ENCODE measurements at places on chromosomes 5 and 9.
A peak's percentile ranks its signal among the peaks of the same experiment; 100 is the strongest.

GRCh38 chr9:9598723-9599122 is 1014.1 kb downstream of the PTPRD start:
- no peak for DNase-seq

DNA sequence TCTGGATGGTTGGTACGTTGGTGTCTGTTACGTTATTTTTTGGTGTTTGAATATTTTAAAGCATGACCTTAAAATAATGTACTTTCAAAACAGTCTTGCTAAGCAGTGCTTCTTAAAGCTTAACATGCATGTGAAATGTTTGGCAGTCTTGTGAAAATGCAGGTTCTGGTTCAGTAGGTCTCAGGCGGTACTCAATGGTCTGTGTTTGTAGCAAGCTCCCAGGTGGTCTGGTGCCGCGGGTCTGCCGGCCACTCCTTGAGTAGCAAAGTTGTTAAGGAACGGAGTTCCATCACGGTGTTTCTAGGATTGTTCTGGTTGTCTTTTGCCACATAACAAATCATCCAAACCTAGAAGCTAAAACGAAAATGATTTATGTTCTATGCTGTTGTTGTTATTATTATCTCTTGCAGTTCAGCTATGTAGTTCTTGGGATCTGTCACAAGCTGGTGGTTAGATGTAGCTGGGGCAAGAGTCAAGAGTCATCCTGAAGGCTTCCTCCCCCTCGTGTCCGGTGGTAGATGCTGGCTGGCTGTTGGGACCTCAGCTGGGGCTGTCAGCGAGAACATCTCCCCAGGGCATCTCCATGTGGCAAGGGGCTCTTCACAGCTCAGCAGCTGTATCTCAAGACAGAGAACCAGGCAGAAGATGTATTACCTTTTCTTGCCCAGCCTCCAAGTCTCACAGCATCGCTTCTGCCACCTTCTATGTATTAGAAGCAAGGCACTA is 186.8 kb downstream of the PALM2AKAP2 start:
- no peak for DNase-seq

DNA sequence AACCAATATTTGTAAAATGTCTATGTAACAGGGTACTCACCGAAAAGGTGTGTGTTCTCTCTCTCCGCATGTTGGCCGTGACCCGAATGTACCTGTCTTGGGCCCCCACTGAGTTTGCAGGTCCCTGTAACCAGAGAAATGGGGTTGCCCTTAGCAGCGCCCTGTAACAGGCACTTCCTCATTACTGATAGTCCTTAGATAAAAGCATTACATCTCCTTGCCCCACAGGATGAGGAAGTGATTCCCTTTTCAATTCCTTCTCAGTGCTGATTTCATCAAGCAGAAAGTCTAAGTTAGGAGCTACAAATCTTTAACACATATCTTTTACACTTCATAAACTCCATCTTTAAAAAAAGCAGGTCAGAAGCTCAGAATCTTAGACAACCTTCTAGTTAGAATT is 15.2 kb upstream of the HMHB1 start:
- DNase-seq, result no peak

DNA sequence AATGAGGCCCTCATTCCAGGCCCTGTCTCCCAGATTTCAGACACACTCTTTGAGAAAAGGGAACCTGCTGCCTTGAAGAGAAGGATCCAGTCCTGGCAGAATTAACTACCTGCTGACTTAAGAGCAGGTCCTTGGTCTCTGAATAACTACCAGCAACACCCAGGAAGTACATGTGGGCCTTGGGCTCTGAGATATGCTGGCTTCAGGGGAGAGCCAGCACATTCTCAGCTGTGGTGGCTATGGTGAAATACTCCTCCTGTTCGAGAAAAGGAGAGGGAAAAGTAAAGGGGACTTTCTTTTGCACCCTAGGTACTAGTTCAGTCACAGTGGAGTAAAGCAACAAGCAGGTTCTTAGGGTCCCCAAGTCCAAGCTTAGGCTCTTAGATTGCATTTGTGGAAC is 120.0 kb downstream of the HMHB1 start:
- DNase-seq, result no peak

- no peak for DNase-seq
Observed at GRCh38 chr5:30453168-30453567, 740.3 kb upstream of the CDH6 start.

GRCh38 chr9:86308687-86309086 is 26.3 kb upstream of the ISCA1 start:
- DNase-seq, result no peak

DNA sequence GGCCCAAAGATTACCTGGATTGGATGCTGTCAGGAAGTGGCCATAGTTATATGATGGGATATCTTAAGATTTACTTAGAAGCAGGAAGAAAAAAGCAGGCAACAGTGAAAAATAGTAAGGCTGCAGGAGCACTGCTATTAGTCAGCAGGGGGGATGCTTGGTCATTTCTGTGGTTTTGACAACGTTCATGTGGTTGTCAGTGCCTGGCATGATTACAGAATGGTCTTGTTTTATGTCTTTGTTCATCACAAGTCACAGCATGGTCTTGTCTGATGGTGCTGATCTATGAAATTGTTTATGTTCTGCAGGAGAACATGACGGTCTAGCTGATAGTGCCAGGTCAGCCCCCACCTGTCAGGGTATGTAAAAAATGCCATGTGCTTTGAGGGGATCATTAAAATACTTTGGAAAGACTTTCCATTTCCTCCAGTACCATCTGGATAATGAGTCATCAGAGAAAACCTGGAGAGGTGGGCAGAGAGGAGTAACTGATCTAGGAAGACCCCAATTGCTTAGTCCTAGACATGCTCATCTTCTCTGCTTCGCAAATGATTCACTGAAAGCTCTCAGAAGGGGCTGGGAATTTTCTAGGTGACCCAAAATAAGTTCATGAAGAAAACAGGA is 48.5 kb downstream of the PLGRKT start:
- DNase-seq, result peak; percentile 35

- no peak for DNase-seq
Observed at GRCh38 chr5:39520232-39520572, 95.4 kb upstream of the DAB2 start.

DNA sequence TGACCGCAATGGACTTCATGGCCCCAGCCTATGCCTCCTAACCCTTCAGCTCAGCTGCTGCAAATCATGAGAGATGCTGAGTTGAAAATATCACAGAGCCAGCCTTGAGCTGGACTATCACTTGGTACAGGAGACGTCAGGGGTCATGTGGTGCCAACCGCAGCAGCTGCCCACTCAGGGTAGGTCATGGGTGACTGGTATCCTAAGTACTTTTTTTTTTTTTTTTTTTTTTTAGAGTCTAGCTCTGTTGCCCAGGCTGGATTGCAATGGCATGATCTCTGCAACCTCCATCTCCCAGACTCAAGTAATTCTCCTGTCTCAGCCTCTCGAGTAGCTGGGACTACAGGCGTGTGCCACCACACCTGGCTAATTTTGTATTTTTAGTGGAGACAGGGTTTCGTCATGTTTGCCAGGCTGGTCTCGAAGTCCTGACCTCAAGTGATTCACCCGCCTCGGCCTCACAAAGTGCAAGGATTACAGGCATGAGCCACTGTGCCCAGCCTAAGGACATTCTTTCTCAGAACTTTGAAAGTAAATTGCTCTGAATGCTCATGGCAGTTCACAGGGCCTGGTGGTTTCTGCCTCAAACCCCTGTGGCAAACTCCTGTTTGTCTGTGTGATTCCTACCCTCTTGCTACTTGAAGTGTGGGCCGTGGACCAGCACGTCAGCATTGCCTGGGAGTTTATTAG is 21.3 kb downstream of the WWC1 start:
- no peak for DNase-seq

DNA sequence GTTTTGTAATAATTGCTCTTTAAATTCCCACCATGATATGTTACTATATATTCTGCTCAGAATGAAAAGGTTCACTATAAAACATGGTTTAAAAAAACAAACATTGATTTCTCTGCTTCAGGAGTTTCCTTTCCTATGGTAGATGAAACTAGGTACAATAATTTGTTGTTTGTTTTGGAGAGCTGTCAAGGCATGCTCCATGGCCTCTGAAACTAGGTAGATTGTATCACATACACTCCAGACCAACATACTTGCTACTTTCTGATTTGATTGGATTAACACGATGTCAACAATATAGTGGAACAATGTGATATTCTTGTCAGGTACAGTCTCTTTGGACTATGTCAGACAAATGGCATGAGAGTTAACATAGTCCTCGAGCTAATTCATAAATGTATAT is 452.7 kb upstream of the CDH9 start:
- no peak for DNase-seq

- DNase-seq, result no peak
Observed at GRCh38 chr5:135600971-135601381, 22.2 kb upstream of the CXCL14 start.

- DNase-seq, result no peak
Observed at GRCh38 chr9:126131066-126132010, 195.3 kb upstream of the MVB12B start.

DNA sequence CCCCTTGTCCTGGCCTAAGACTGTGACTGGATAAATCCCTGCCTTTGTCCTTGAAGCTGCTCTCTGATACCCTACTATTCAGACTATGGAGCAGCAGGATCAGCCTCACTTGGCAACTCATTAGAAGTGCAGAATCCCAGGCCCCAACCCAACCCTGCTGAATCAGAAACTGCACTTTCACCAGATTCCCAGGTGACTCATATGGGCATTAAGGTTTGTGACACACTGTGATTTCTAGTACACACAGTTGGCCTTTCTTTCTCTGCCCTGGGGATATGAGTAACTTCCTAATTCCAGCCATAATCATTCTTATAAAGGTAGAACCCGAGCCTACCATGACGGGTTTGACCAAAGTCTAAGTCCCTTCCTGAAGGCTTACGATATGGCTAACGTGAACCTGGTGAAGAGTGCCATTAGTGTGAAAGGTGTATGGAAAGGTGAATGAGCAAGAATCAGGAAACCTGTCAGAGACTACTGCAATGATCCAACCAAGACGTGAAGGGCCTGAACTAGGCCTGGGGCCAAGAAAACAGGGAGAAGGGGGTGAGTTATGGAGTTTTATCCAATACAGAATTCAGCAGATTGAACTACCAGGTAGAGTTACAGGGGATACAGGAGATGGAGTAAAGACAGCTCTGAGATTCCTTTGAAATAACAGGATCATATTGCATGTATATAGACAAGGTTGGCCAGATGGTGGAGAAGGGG is 533.0 kb downstream of the BNC2 start:
- no peak for DNase-seq

DNA sequence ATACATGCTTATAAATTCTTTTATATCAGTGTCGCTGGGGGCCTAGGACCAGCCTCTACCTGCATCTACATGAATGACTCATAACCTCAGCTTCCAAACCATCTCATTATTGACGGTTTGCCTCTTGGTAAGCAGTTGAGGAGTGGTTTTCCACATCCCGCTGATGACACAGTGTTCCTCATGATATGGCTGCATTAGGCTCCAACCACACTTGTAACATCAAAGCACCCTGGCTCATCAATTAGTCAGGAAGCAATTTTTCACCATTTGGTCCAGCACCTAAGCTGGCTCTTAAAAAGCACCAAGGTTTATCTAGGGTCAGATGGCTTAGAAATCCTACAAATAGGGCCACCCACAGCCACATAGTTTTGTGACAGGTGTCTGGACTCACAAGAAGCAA is 402.4 kb downstream of the ARHGEF28 start:
- no peak for DNase-seq

DNA sequence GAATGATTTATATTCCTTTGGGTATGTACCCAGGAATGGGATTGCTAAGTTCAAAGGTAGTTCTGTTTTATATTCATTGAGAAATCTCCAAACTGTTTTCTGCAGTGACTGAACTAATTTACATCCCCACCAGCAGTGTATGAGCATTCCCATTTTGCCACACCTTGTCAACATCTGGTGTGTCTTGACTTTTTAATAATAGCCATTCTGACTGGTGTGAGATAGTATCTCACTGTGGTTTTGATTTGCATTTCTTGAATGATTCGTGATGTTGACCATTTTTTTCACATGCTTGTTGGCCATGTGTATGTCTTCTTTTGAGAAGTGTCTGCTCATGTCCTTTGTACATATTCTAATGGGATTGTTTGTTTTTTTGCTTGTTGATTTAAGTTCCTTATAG is 421.5 kb downstream of the KIAA0825 start:
- DNase-seq, result no peak

GRCh38 chr9:127116088-127116726 is 6.2 kb downstream of the ANGPTL2 start:
- DNase-seq, result no peak

DNA sequence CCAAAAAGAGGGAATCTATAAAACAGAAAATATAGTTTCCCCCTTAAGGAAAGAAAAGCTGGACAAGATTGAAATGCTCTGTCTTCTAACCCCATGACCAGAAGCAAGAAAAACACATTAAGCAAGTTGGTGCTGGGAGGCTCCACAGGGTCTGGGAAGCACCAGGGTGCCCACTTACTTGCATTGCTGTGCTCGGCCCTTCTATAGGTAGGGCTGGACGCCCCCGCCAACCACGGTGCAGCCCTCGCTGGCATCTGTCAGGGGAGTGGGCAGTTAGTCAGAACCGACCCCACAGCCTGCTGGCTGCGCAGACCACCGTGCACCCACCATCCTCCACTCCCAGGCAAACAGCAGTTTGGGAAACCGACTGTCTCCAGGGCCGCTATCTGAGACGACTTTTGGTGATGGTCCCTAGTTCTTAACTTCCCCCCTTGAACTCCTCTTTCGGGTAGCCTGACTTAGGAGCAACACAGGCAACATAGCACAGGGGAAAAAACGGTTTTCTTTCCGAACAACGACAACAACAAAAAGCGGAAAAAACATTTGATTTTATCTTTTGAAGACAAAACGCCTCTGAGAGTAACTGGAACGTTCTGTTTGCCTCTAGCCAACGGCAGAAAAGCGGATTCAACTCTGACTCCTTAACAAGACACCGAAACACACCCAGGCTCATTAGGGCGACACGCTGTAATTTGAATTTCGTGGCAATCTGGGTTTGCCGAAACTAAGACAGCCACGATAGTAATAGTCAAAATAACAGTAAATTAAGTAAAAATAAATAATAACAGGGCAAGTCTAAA is 3.9 kb downstream of the IRX2 start:
- DNase-seq, result no peak

- no peak for DNase-seq
Observed at GRCh38 chr5:178180141-178180863, 6.9 kb downstream of the GMCL2 start.

DNA sequence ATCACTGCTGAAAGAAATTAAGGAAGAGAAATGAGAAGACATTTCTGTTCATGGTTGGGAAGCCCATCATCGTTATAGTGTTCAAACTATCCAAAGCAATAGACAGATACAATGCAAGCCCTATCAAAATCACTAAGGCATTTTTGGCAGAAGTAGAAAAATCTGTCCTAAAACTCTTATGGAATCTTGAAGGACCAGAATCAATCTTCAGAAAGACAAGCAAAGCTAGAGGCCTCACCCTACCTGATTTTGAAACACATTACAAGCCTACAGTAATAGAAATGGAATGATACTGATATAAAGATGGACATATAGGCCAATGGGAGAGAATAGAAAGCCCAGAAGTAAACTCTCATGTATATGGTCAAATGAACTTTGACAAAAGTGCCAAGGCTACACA is 4.9 kb upstream of the IFNA21 start:
- DNase-seq, result no peak

- no peak for DNase-seq
Observed at GRCh38 chr9:107266624-107267368, 16.3 kb upstream of the RAD23B start.

Measured in bone marrow (tissue), 2 donors.